ENCODE measurements at places on chromosomes 12 and 14. TPM values are rescaled to one million over a fixed set of nuclear protein-coding genes. Genes with fewer than 3 reads are reported as not detected.

GRCh38 chr14:96584199-96584906, 82.2 kb downstream of the PAPOLA start:
- peak; percentile 98 for ATAC-seq

DNA sequence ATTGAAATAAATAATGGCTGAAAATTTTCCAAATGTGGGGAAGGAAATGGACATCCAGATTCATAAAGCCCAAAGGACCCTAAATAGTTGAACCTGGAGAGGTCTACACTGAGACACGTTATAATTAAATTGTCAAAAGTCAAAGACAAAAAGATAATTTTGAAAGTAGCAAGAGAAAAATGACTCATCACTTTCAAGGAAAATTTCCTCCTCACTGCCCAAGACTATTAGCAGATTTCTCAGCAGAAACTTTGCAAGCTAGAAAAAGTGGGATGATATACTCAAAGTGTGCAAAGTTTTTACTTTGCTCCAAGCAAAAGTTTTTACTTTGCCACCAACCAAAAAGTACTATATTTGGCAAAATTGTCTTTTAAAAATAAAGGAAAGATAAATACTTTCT, 15.9 kb upstream of the KRT83 start:
- no peak for ATAC-seq

The POTEG gene
- not detected for total RNA-seq

GRCh38 chr14:98910061-98910460, 361.9 kb downstream of the BCL11B start:
- peak; percentile 64 for ATAC-seq

The OTX2 gene
- not detected for total RNA-seq

The SNX6 gene
- total RNA-seq = 78.2 TPM

The ITGB7 gene
- 0.34 TPM for total RNA-seq

- no peak for ATAC-seq
Observed at GRCh38 chr14:72891666-72892102, 2.2 kb downstream of the DPF3 start.

The LALBA gene
- total RNA-seq = not detected

The TMEM179 gene
- total RNA-seq = 15.5 TPM

- no peak for ATAC-seq
Observed at GRCh38 chr14:95526483-95527386, 8.1 kb upstream of the GLRX5 start.

GRCh38 chr12:122189626-122190475, 6.9 kb downstream of the LRRC43 start:
- ATAC-seq = no peak

The VPS33A gene
- 34.8 TPM for total RNA-seq

- no peak for ATAC-seq
Observed at GRCh38 chr12:58980768-58981167, 60.5 kb upstream of the LRIG3 start.

- ATAC-seq = no peak
Observed at GRCh38 chr12:11477110-11477509, 81.7 kb upstream of the PRB2 start.

GRCh38 chr12:88310666-88311065, 168.6 kb downstream of the TMTC3 start:
- no peak for ATAC-seq

DNA sequence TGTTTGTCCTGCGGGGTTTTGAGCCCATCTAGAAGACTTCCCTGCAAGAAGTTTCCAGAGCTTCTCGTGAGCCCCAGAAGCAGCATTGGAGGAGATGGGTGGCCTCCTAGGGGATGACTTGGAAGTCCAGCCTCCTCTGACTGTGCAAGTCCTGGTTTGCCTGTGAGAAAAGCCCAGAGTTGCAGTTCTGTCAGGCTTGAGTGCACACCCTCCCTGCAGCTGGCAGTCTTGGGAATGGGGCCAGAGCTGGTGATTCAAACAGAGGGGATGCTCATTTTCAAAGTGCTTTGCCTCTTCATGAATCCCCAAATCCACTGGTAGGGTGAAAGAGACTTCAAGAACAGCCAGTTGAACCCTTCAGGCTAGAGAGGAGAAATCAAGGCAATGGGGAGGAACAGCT, 3.9 kb upstream of the PPP1R1A start:
- no peak for ATAC-seq

The KRT2 gene
- total RNA-seq = 1.5 TPM

The TSPAN9 gene
- total RNA-seq = 7.2 TPM

- ATAC-seq = no peak
Observed at GRCh38 chr14:90508536-90509254, 111.9 kb downstream of the CALM1 start.

The CLEC9A gene
- not detected for total RNA-seq

DNA sequence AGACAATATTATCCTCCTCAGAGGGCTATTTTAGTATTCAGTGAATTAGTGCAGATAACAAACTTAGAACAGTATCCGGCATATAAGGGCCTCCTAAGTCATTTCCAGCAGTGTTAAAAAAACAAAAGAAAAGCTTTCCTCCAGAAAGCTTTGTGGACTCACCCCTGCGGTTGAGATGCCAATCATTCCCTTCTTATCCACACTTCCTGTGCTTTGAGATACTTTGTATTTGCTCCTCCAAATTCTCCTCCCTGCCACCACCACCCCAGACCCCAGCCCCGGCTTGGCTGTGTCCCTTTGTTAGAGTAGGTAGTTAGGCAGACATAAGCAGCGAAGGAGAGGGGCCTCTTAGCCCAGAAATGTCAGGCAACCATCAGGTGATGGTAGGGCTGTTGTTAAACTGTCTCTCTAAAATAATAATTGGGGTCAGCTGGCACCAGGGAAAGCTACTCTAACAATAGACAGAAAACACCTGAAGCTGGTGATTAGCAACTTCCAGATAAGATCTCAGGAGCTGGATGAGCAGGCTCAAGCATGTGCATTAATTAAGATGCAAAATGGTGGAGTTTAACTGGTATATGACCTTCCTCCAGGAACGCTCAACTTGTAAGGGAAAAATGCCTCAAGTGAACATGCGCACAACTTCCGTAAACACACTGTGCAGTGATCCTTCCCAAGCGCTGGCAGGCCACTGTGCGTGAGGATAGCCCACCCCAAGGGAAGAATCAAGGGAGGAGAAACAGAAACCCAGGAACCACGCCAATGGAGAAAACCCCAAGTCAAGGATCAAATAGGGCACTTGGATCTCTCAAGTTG, 152.1 kb upstream of the EEA1 start:
- ATAC-seq = no peak

The KRT3 gene
- total RNA-seq = 0.25 TPM

- no peak for ATAC-seq
Observed at GRCh38 chr14:61255968-61256367, 25.2 kb downstream of the TMEM30B start.

DNA sequence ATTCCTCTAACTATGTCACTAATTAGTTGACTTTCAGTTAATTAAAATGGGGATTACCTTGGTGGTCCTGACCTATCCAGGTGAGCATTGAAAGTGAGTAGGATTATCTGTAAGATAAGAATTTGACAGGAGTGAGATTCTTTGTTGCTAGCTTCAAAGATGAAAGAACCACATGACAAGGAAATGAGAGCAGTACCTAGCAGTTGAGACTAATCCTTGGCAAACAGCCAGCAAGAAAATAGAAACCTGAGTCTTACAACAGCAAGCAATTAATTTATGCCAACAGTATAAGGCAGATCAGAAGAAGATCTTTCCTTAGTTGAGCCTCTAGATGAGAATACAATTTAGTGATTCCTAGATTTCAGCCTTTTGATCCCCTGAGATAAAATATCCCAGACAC, 1058.4 kb downstream of the LRFN5 start:
- no peak for ATAC-seq

The CFAP251 gene
- total RNA-seq = 2.7 TPM

Data from motor neuron (in vitro differentiated cells).